H1 (cell line): ENCODE measurements at places on chromosomes 1 and 21.

- DNase-seq, result no peak
Measured at GRCh38 chr1:100449477-100449876, 88.5 kb upstream of the GPR88 start.

- DNase-seq, result no peak
Measured at GRCh38 chr21:46454142-46454541, 4.5 kb upstream of the DIP2A start.

DNA sequence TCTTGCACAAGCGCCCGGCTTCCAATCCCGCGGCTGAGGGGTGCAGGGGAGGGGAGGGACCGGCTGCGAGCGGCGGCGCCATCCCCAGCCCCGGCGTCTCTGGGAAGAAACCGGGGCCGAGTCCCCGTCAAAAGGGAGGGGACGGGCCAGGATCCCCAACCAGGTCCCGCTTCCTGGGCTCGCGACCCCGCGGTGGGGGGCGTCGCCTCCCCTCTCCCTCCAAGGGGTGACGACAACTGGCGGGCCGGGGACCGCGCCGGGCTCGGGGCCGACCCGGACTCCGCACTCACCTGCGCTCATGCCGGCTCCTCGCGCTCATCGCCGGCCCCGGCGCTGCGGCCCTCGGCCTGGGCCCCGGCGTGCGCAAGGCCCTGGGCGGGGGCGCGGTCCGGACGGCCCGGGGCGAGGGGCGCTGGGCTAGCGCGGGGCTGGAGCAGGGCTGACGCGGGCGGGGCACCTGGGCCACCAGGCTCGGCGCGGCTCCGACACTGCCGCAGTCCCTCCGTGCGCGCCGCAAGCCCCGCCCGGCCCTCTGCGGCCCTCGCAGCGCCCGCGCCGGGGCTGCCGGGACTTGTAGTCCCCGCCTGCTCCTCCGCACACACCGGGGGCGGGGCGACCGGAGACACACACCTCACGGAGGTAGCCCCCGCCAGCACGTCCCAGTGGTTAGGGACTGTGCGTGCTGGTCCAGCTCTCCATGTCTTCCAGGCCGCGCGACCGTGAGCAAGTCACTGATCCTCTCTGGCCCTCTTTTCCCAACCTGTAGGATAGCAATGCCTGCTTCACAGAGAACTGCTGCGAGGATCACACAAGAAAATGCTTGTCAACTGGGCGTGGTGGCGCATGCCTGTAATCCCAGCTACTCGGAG lies at the start of gene ATP13A2:
Gene ATP13A2 (minus strand): TSS at position 490 of the 869 bp plus-strand sequence. CDS start 190 bp downstream, at position 300.
- peak; percentile 77 for DNase-seq

DNA sequence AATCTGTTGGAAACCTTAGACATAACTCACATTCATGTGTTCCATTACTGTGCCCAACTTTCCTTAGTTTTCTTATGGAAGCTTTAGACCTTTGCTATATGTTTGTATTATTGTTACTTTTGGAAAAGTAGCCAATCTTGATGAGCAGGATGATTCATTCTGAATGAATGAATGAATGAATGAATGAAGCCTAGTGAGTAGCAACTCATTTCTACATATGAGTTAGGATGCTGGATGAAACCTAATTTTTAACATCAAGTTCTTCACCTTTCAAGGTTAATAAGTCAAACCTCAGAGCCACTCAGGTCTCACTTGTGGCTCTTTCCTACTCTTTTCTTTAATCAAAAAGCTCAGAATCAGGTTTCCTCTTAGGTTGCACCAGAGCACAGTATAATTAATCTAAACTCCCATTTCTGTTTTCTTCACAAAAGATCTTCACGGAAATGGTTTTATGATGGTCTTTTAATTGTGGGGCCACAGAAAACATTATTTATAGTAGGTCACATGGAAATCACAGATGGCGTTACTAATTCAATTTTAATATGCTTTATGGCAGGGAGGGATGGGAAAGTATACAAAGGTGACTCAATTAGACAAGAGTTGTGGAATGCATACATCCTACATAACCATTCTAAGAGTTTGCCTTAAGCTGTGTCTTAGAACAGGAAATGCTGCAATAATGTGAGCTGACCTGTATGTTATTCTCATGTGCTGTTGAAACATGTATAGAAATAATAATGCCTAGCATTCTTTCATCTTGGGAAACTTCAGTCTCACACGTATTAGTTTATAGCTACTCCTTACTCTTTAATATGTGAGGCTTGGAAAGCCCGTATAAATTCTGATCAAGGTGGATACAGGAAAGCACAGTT lies 4.5 kb upstream of the DDX59 start:
- DNase-seq, result no peak

- DNase-seq, result no peak
Measured at GRCh38 chr1:171245458-171246064, 2.7 kb upstream of the FMO1 start.

- DNase-seq, result no peak
Measured at GRCh38 chr1:26378088-26378878, 5.7 kb upstream of the ZNF683 start.

DNA sequence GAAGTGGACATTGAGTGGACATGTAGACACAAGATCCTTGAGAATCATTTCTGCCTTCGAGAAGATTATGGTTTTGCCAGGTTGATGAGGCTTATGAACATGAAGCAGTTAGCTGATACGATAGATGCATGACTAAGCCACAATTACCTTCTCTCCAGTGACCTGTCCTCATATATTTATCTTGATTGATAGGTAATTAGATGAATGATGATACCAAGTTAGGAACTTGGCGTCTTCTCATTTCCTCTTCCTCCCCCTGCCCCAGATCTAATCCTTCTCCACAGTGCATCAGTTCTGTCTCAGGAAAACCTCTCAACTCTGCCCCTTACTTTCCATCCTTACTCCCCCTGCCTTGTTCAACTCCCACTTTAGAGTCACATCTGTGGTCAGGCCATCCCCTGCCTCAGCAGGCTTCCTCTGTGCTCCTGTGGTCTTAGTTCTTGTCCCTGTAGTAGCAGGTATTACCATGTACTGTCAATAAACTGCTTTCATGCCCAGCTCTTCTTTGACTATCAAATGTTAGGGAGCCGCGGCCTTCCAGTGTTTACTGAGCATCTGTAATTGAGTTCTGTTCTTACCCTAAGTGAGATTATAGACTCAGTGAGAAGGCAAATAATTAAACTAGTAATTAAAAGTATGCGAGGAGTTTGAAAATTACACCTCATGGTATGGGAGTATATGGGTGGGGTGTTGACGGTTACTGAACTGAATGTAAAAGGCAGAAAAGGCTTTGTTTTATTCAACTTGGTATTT lies 5.1 kb downstream of the ST6GALNAC3 start:
- no peak for DNase-seq

DNA sequence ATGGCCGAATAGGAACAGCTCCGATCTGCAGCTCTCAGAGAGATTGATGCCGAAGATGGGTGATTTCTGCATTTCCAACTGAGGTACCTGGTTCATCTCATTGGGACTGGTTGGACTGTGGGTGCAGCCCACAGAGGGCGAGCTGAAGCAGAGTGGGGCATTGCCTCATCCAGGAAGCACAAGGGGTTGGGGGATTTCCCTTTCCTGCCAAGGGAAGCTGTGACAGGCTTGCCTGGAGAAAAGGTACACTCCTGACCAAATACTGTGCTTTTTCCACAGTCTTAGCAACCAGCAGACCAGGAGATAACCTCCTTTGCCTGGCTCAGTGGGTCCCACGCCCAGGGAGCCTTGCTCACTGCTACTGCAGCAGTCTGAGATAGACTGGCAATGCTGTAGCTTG lies 66.9 kb downstream of the HSD3B1 start:
- DNase-seq, result no peak

- DNase-seq, result no peak
Measured at GRCh38 chr1:224052772-224053171, 61.1 kb upstream of the FBXO28 start.

DNA sequence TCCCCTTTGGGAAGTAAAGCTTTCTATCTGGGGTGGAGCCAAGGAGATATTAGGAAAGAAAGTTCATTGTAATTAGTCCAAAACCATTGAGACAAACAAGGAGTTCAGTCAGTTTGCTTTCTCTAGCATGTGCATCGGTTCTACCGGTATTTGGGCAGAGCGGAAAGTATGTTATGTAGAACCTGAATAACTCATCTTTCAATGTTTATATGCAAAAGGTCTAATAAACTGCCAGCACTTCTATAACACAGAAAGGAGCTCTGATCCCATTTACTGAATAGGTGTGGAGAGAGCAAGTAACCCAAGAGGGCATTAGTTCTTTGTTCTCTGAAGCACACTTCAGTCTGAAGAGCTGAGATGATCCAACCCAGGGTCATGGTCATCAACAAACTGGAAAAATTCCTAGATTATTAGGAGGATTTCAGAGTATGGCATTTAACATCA lies 3.5 kb downstream of the TGFB2 start:
- no peak for DNase-seq

GRCh38 chr21:44611551-44611950 lies 328 bp upstream of the KRTAP10-8 start:
- DNase-seq, result no peak

DNA sequence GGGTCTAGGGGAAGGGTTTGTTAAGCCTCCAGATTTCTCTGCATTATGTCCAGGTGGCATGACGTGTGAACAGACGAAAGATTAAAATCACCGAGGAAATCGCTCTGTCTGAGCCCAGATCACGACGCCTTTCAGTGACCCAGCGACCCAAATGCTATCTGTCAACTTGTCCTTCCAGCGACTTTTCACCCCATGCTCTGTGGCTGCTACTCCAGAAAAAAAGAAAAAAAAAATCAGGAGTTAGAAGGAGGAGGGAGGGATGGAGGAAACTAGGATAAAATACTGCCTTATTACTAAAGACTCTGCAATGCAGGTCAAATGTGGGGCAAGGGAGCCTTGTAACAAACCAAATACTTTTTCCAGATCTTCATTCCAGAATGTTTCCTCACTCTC lies 352.0 kb downstream of the NUF2 start:
- DNase-seq, result no peak

DNA sequence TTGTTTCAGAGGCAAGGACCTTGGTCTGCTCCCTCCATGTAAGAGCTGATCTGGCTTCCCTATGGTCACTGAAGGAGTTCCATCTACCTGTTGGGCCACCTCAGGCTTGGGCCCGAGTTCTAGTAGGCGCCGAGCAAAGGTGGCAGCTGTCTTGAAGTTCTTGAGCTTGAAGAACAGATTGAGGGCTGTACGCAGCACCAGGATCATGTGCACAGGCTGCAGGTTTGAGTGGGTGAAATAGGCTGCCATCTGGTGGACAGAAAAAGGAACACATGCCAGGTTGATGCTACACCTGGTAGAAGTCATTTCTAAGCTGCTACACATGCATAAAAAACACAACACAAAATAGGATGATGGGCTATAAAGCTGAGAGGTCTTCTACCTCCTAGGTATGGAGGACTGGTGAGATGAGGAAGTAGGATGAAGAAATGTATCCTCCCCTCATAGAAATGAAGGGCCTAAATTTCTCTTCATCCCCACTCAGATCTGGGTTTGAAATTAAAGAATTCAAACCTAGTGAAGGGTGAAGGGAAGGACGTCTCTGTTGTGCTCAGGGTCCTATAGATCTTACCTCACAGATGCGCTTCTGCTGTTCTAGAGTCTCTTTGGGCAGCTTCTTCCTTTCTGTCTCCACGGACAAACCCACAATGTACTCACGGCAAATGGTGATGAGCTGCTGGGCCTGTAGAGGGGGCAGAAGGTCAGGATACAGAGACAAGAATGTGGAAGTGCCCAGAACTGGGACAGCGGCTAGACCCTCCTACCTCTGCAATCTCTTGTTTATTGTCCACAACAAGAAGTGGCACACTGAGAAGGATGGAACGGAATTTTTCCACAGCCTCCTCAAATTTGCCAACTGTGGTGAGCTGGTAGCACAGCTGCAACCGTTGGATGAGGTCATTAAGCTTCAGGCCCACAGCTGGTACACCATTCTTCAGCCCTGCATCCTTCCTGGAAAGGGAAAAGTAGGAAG lies 6.6 kb upstream of the PEX19 start:
- no peak for DNase-seq

DNA sequence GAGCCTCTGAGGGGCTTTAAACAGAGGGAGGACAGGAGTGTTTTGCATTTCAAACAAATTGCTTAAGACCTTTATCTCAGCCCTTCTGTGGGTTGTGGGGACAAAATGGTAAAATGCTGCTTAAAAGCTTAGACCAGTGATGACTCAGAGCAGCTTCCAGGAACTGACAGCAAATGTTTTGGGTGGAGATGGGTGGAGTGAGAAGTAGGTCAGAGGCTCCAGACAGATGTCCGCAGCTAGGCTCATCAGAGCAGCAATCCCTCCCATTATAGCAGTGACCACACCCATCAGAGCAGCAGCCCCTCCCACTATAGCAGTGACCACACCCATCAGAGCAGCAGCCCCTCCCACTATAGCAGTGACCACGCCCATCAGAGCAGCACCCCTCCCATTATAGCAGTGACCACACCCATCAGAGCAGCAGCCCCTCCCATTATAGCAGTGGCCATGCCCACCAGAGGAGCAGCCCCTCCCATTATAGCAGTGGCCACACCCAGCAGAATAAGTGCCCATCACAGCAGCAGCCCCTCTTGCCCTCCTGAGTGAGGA lies 532.2 kb downstream of the MATN1 start:
- no peak for DNase-seq

DNA sequence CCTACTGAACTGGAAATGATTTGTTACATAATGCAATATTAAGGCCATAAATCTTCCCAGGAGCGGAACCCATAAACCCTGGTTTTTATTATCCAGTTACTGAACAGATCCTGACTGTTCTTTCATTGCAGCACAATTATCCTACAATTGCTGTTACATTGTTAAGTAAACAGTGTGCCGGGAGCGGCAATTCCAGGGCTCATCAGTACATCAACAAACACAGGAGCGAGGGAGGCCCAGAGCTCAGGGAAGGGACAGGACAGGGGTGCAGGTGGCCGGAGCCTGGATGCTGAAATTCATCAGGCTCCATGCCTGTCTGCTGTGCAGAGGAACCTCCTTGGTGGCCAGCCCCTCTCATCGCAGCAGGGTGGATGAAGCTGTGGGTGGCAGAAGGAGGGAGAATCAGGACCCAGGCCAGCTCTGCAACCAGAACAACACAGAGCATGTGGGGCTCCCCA lies 544.7 kb downstream of the NPHP4 start:
- no peak for DNase-seq

DNA sequence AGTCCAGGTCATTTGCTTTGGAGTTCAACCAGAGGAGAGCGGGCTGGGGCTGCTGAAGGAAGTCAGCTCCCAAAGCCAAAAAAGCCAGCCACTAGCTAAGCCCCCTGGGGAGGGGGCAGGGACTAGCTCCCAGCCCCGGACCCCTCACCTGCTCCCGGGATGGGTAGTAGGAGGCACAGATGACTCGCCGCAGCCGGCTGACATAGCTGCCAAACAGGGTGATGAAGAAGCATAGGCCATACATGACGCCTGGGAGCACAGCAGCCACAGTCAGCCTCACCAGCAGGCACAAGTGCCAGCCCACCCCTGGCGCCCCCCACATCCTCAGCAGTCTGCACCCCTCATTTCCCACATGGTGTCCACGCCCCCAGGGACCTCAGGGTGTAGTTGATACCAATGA lies 7.4 kb downstream of the DCST2 start:
- no peak for DNase-seq

DNA sequence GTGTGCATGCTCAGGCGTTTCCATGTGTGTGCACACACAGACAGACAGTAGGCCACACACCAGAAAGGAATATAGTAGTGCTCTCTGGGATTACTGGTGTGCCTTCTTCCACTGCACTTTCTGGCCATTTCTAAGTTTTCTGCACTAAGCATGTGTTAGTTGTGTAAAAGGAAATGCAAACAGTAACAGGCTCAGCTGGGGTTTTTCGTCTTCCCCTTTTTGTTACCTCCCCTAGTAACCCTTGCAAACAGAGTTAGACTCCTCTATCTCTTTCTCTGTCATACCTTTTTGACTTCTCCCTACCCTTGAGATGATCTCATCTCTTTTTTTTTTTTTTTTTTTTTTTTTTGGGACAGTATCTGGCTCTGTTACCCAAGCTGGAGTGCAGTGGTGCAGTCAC lies 196.3 kb downstream of the SDCCAG8 start:
- no peak for DNase-seq
